ENCODE measurements at places on chromosomes 11 and 22.

GRCh38 chr11:71501071-71501985 is 25.7 kb upstream of the KRTAP5-7 start:
- no peak for DNase-seq

GRCh38 chr11:106585061-106585460 is 433.2 kb downstream of the GUCY1A2 start:
- DNase-seq: no peak

DNA sequence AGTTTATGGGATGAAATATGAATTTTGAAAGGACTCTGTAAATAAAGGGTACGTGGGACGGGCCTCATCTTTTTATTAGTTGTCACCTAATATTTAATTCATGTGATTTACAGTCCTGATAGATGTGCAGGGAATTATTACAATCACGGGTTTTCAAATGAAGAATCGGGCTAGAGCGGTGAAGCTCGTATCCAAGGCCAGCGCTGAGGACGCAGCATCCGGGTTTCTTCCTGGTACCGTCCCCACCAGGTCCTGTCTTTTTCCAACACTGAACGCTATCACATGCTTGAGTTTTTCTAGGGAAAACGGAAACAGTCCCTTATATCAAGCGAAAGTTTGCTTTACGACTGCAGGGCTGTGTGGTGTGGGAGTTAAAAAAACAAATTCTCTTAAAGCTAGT is 787 bp downstream of the SMDT1 start:
- DNase-seq: no peak

DNA sequence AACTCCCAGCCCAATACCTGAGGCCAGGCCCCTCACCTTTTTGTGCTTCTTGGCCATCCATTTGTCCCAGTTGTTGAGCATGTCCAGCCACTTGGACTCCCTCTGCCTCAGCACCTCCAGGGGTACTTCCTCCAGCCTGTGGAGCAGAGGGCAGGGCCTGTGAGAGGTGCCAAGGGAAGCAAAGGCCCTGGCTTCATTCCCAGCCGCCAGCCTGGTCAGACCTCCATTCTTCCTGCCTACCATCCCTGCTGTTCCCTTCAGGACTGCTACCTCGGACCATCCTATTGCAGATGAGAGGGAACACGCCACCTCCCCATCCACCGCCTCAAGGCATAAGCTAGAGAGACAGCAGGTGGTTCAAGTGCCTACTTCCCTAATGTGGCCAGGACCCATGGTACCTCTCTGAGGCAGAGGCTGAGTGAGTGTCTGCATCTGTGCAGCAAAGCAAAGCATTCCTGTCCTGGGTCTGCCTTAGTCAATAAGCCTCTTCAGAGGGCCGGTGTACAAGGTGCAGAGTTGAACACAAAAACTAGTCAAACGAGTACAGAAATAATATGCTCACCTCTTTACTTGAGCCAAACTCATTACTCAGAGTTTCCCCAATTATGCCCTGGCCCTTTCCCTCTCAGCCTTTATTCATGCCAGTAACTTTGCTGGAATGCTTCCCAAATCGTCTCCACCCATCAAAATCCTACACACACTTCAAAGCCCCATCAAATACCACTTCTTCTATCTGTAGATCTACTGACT is 15.4 kb upstream of the CASTOR1 start:
- DNase-seq: no peak

DNA sequence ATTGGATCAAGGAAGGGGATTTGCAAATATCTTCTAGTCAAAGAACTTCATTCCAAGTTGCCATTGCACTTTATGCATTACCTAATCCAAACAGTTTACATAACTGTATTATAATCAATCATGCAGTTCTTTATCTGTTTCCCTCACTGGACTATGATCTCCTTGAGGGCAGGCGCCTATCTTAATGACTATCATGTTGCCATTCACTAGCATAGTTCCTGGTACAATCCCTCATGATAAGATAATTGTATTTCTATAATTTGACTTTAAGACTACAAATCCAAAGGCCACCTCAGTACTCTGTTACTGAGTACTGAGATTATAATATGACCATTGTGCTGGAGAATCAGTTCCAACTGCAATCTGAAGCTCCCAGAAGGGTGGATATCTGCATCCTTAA is 278.7 kb upstream of the CCDC90B start:
- DNase-seq: no peak

DNA sequence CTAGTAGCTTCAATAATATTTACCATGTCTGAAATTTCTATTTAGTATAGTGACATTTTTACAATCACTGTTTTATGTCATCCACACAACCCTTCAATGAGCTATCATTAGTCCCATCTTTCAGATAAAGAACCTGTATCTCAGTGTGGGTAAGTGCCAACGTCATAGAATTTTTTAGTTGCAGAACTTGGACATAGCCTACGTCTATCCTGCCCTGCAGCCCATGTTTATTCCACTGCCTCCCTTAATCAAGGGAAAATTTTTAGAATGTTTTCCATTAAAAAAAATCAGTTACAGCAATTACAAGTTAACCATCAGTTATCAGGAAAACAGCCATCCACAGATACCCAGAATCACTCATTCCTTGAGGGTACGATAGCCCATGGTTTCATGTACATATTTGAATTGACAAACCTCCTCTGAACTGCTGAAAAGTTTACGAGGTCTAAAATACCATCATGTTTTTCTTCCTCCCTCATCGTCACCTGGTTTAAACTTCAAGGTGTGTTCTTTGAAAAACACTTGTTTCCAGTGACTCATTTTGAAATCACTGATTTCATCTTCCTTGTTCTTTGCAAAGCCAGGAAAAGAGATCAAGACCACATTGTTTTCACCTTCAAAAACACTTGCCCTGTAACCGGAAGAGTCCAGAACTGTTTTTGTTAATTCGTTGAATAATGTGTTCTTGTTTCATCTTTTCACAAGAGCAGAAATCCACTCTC is 100.9 kb downstream of the FAM76B start:
- no peak for DNase-seq

Data from stimulated activated CD4-positive, alpha-beta T cell treated with anti-CD3 and anti-CD28 coated beads, Interleukin-1b, Interleukin-23, amount 100 ng/mL, for 1 hour (primary cell).